RWPE2 (cell line): ENCODE measurements at places on chromosomes 2 and 18.

GRCh38 chr18:66193394-66193793 is 410.5 kb downstream of the CDH19 start:
- no peak for DNase-seq

GRCh38 chr2:206983161-206983859 is 44.0 kb downstream of the CPO start:
- no peak for DNase-seq

- DNase-seq: no peak
These were observed 228.3 kb downstream of the TWIST2 start for GRCh38 chr2:239075918-239076758.

GRCh38 chr2:150610670-150611279 is 123.3 kb upstream of the RND3 start:
- no peak for DNase-seq

DNA sequence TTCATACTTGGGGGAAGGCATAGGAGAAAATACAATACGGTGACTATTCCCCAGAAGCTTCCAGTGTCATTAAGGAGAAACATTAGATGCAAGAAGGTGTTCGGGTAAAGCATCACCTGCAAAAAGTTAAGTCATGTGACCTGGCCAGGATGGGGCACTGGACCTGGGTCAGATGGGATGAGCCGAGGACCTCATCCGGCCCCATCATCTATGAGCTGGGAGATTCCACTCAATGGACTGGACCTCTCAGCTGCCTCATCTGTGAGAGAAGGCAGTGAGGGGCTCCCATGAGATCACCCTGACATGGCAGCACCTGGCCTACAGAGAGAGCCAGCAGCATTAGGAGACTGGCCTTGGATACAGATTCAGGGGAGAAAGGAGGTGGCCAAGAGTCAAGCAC is 111.4 kb upstream of the TEX51 start:
- DNase-seq: no peak

GRCh38 chr2:31222071-31222470 is 4.8 kb upstream of the CAPN14 start:
- no peak for DNase-seq

GRCh38 chr2:96369186-96369585 is 33.6 kb downstream of the NCAPH start:
- DNase-seq: no peak

- no peak for DNase-seq
These were observed 47.3 kb upstream of the CALCRL start for GRCh38 chr2:187495324-187495723.

- no peak for DNase-seq
These were observed 7.4 kb upstream of the POLI start for GRCh38 chr18:54261894-54262293.

DNA sequence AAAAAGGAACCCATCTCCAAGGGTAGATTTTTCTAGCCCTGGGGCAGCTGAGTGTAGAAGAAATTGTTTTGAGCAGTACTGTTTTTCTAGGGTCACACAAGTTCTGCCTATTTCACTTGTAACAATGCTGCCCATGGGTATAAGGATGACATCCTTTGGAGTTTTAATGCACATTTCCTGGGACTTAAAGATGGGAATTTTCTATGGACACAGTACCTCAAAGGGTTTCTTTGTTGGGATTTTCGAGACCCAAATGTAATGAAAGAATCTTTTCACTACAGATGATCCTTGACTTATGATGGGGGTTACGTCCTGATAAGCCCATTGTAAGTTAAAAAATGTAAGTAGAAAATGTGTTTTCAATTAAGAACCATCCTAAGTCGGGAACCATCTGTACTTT is 31.8 kb downstream of the CDC42EP3 start:
- DNase-seq: no peak

DNA sequence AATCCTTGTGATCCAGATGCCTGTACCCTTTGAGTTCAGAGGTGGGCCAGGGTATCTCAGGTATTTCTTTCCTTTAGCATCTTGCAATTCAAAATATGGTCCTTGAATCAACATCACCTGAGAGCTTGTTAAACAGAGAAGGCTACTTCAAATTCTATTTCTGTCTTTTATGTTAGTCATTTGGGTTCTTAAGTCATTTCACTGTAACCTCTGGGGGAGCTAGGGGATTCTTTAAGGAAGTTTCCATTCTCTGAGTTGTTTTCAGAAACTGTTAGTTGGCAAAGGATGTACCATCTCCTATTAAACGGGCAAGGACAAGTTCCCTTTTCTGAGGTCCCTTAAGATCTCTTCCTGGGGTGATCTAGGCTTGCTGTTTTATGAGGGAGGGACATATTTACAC is 16.6 kb downstream of the CFLAR start:
- no peak for DNase-seq

DNA sequence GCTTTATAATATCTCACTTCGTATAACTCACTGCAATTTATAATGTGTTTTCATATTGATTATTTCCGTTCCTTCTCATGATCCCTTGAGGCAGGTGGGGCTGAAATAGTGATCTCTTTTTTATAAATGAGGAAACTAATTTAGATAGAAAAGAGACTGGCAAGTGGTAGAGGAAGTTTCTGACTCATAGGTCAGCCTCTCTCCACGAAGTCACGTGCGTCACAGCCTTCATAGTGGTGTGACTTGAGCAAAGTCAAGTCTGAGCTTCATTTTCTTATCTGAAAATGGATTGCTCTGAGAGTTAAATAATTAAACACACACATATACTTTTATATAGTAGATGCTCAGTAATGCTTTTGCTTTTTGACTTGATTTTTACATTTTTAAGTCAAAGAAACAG is 19.9 kb downstream of the ABCG5 start:
- DNase-seq: no peak

DNA sequence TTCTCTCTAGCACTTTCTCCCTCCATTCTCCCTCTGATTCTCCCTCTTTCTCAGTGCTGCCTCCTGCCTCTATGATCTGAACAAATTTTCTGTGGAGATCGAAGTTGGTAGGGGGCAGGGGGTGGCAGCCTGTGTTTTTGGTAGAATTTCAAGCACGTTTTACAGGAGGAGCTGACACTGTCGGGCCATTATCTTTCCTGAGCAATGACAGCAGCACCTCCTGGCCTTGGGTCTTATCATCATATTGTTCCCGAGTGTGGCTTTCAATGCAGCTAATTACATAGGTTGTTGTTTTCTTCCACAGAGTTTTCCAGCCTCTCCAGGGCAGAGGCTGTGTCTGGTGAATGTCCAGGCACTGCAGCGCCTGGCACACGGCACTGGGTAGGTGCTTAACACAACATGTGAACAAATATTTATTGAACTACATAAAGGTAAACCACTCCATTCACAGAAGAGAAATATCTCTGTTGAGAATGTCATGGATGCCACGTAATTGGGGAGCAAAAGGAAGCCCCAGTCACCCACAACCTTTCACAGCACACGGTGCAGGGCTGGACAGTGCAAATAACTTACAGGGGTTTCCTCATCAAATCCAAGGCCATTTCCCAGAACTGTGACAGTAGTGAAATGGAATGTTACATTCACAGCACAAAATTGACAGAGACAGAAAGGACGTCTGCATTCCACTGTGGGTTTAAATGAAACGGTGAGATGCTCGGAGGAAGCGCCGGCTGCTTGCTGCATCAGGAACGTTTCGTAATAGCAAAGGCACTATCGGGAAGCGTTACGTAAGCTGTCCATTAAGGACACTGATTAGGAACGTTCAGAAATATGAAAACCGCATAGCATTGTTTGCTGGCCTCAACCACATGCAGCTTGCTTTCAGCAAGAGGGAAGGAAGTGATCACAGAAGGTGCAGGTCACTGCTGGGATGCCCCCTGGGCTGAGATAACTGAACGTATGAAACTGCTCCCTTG is 6.5 kb upstream of the KCNG2 start:
- DNase-seq: no peak

GRCh38 chr2:73095910-73096309 is 16.8 kb downstream of the RAB11FIP5 start:
- no peak for DNase-seq

DNA sequence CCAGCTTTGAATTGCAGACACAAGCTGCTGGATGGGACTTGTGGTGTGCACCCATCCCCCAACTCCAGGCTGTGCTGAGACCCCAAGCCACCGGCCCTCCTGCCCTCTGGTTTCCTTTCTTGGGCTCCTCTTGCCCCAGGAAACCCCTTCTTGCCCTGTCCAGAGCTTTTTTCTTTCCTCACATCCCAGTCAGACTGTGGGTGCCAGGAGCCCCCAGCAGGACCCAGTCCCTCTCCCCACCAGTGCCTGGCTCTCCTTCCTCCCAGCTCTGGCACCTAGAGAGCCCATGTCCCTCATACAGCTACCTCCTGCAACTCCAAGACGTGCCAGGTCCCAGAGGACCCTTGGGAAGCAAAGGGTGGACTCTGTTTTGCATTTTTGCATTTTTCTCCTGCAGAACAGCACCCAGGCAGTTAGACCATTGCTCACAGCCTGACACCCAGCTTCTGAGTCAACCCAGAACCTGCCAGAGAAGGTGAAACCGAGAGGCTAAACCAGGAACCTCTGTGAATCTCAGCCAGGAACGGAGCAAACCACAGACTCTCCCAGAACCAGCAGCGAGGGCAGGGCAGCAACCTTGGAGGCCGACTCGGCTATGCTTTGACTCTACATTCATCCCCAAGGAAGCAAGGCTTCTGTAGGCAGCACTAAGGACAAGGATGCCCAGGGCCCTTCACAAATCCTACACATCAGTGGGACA is 221.1 kb downstream of the ANAPC1 start:
- DNase-seq: no peak

DNA sequence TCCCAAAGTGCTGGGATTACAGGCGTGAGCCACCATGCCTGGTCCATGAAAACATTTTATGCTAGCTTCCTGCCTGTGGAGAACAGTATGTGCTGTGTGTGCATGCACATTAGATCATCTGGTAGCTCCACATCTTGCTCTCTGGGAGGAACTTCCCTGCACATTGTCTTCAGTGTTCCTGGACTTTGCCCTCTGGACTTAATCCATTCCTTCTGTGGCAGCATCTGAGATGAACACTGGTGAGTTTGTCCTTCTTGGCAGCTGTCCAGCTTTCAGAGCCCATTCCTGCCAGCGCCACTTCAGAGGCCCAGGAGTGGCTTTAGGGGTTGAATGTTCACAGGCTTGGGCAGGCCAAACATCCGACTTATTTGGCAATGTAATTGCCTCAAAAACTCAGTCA is 65.2 kb downstream of the POU3F3 start:
- DNase-seq: no peak

GRCh38 chr18:63590373-63590772 is 3.2 kb downstream of the SERPINB13 start:
- DNase-seq: no peak
